ENCODE measurements at places on chromosomes 6 and 20.

GRCh38 chr6:170250455-170250854 lies 40.4 kb downstream of the DLL1 start:
- no peak for DNase-seq
- no peak overlapping the region for H3K27ac ChIP-seq
- no peak overlapping the region for H3K4me3 ChIP-seq
- H3K4me1 ChIP-seq: no peaks in the 10 kb centered on the region

DNA sequence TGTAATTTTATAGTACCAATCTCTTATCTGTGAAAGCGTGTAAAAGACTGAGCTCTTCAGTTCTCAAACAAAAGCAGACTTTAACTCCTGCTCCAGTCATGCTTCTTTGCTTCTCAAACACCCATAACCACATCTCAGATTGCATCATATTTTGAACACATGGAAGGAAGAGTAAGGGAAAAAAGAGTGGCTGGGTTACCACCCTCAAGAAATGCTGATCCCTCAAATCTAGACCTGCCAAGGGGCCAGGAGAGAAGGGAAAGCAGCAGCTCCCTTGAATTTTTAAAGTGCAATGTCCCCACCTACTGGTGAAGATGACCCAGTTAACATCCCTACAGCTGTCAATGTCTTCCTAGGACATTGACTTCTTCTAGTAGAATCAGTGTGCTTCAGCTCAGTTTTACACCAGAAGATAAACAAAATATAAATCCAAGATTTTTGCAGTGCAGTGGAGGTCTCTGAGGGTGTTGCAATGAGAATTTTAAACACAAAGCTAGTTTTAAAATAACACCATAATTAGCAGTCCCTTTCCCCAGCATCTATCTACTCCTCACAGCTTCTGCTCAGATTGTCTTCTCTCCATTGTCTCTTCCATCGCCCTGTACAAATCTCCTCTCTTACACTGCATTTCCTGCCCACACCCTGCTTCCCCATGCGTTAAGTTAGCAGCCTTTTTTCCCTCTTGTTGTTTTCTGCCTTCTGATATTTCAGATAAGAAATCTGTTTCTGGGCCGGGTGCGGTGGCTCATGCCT lies 22.6 kb upstream of the HLA-DQB2 start:
- H3K27me3 ChIP-seq: no peaks in the 10 kb centered on the region
- H3K4me1 ChIP-seq: no peaks in the 10 kb centered on the region
- no peaks in the 10 kb centered on the region for H3K36me3 ChIP-seq
- H3K27ac ChIP-seq: no peak overlapping the region
- H3K4me3 ChIP-seq: no peak overlapping the region

DNA sequence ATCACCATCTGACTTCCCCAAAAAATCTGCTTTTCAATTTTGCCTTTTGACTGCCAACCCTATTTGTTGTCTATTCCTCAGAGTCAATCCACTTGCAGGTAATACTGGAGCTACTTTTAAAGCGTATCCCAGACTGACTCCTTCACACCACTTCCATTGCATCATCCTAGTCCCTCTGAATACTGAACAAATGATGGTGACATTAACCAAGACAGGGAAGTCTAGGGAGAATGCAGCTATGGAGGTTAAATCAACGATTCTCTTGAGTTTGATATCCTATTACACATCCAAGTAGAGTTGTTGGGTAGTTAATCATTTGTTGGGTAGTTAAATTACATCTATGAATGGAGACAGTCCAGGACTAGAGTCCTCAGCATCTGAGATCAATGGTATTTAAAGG lies 2.0 kb downstream of the OGFRL1 start:
- H3K27ac ChIP-seq: no peak overlapping the region
- no peaks in the 10 kb centered on the region for H3K27me3 ChIP-seq
- peaks cover 15% of the 10 kb centered on the region for H3K36me3 ChIP-seq
- H3K4me3 ChIP-seq: no peak overlapping the region

GRCh38 chr6:5305968-5306626 lies 44.8 kb downstream of the FARS2 start:
- H3K27ac ChIP-seq: no peak overlapping the region
- DNase-seq: no peak

- H3K36me3 ChIP-seq: no peaks in the 10 kb centered on the region
- H3K4me3 ChIP-seq: peak overlapping the region; percentile 98
- H3K27ac ChIP-seq: peak overlapping the region; percentile 94
- no peaks in the 10 kb centered on the region for H3K27me3 ChIP-seq
These were observed 24.2 kb downstream of the ZNF311 start for GRCh38 chr6:28980852-28981430.

GRCh38 chr20:51126337-51126736 lies 103.4 kb upstream of the KCNG1 start:
- peaks cover 18% of the 10 kb centered on the region for H3K27me3 ChIP-seq
- H3K36me3 ChIP-seq: no peaks in the 10 kb centered on the region
- no peak overlapping the region for H3K27ac ChIP-seq
- DNase-seq: no peak
- H3K4me3 ChIP-seq: no peak overlapping the region
- H3K4me1 ChIP-seq: no peaks in the 10 kb centered on the region

DNA sequence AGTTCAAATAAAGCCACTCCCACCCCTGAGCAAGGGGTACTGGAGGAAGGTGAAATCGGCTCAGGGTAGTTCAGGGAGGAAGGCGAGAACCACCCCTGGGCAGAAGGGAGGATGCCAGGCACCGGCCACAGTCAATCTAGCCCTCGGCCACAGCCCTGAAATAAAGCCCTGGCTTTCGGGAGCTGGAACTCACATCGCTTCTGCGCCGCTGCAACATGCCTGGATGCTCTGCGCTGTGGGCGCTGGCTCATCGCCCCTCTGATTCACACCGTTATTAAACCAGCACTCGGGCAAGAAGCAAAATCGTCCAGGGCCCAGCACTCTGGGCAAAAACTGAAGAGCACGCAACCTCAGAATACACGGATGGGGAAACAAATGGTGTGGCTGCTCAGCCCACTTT lies 136.9 kb upstream of the RREB1 start:
- H3K4me1 ChIP-seq: no peaks in the 10 kb centered on the region
- H3K4me3 ChIP-seq: no peak overlapping the region
- H3K36me3 ChIP-seq: no peaks in the 10 kb centered on the region
- no peaks in the 10 kb centered on the region for H3K27me3 ChIP-seq
- DNase-seq: no peak
